ENCODE measurements at places on chromosomes 16 and 17.

GRCh38 chr16:57140931-57141668 lies 44.7 kb downstream of the PSME3IP1 start:
- DNase-seq: no peak

DNA sequence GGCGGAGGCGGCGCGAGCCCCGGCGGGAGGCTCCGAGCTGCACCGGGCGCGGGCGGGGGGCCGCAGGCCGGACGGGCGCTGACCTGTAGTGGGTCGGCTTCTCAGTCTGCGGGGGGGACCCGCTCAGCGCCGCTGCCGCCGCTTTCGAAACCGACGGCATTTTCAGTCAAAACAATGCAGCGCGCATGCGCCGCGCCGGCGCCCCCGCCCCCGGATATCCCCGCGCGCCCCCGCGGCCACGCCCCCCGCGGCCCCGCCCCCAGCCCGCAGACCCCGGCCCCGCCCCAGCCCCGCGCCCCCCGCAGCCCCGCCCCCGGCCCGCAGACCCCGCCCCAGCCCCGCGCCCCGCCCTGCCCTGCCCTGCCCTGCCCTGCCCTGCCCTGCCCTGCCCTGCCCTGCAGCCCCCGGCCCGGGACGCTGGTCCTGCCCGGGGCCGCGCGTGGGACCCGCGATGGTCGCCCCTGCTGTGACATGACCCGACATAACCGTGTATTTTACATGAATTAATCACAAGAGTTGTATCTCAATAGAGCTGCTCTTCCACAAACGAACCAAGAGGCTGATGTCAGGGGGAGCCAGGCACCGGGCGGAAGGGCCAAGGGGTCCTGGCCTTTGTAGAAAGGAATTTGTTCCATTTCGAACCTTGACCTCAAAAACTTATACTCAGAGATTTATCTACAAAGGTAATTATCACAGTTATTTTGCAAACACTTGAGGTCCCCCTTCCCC lies at the start of gene UNKL:
Gene UNKL, minus strand, starts transcription at position 173 of the 729 bp plus-strand sequence. Its CDS starts 13 bp downstream, at position 160.
- DNase-seq: peak; percentile 78

DNA sequence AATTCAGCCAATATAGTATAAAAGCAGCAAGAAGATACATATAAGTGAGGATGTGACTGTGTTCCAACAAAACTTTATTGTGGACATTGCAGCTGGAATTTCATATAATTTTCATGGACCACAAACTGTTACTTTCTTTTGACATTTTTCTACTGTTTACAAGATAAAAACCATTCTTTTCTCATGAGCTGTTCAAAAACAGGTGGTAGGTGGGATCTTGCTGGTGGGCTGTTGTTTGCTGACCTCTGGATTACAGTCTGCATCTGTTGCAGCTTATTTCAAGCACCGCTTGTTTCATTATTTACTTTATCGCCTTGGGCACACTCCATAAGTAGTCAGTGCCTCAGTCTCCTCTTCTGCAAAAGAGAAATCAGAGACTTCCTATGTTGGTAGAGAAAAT lies 99.5 kb downstream of the CDH13 start:
- DNase-seq: no peak

DNA sequence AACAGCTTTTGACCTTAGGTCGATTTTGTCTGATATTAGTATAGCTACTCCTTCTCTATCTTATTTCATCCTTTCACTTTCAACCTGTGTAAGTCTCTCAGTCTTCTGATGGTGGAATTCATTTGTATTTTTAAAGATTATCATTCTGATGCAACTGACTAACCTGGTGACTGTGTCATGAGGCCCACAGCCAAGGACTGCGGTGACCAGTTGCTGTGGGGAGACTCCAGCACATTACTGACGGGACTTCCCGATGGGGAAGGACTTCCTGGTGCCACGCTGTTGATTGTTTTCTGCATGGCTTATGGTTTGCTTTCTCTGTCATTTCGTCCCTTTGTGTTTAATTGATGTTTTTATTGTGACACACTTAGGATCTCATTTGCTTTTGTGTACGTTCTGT lies 34.2 kb downstream of the RMI2 start:
- no peak for DNase-seq

- no peak for DNase-seq
Observed at GRCh38 chr17:47888293-47888692, 7.7 kb upstream of the SP2 start.

GRCh38 chr16:69064764-69065313 lies 40.6 kb upstream of the HAS3 start:
- no peak for DNase-seq
